ENCODE measurements at places on chromosomes 2 and 18.

DNA sequence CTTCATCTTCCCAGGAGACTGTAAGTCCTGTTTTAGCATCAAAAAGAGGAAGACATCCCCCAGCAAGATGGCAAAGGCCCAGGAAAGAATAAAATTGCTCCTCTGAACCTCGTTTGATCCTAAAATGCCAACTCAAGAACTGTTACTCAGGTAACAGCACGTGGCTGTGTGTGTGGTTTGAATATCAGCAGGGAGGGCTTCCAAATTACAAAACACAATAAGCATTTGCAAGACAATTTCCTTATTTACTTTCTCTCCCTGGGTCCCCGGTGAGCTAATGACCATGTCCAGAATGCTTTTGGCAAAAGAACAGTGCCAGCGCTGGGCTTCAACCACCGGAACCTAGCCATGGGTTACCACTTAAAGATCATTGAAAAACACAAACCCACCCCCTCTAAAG is 163.6 kb downstream of the C1D start:
- no peak for DNase-seq

DNA sequence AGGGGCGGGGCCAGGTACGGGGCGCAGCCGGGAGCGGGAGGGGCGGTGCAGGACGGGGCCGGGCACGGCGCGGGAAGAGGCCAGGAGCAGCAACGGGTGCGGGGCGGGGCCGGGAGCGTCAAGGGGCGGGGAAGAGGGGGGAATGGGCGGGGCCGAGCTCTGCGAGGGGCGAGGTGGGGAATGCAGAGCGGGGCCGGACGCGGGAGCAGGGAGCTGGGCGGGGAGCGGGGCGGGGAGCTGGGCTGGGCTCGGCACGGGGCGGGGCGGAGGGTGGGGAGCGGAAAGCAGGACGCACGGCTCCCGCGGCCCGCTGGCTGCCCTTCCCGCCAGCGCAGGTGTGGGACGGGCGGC is at the start of gene IMPA2:
Gene IMPA2, plus strand, starts transcription at position 316 of the 351 bp plus-strand sequence. CDS start 163 bp downstream, outside the sequence.
- peak; percentile 70 for DNase-seq

DNA sequence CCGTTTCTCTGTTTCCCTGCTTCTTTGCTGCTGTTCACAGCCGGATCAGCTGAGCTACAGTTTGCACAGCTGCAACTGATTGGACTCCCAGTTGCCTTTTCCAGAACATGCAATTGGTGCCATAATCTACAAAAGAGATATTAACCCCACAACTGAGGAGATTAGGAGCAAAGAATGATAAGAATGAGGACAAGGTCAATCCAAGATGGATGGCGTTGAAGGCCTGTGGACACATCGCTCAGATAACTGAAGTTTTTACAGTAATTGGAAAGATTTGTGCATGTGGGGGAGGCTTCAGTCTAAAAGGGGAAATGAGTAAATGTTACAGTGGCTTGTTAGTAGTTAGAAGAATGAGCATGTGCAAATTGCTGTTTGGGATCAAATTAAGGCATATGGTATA is 263.2 kb downstream of the TGIF1 start:
- no peak for DNase-seq

DNA sequence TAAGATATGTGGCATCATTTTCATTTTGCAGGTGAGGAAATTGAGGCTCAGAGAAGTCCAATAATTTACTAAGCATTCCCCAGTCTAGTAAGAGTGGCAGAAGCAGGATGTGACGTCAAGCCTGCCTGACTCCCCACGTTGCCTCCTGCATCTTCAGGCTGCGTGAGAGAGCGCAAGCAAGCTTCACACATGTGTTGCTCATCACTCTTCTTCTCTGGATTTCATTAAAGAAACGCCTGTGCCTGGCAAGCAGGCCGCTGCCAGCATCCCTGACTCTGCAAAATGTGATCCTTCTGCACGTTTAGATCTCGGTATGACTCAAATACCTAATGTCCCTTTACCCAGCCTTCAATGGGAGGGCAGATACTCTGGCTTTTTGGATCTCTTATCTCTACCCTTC is 96.8 kb downstream of the PRKCE start:
- DNase-seq, result no peak

DNA sequence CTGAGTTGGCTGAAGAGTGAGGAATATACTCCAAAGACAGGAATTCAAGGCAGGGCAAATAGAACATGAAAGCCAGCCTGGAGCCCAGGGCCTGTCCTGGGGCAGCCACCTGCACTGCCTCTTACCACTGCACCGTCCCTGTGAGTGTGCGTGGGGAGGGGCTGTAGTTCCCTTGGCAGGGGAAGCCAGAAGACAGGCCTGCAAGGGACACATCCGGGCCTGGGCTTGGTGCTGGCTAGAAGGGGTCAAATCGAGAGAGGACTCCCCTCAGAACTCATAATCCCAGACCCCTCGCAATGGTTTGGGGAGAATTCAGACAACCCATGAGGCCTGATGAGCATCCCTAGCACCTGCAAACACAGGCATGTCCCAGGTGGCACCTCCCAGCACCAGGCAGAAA is 87.0 kb downstream of the HDAC4 start:
- no peak for DNase-seq

GRCh38 chr2:18536100-18536499 is 24.4 kb downstream of the RDH14 start:
- DNase-seq, result no peak

DNA sequence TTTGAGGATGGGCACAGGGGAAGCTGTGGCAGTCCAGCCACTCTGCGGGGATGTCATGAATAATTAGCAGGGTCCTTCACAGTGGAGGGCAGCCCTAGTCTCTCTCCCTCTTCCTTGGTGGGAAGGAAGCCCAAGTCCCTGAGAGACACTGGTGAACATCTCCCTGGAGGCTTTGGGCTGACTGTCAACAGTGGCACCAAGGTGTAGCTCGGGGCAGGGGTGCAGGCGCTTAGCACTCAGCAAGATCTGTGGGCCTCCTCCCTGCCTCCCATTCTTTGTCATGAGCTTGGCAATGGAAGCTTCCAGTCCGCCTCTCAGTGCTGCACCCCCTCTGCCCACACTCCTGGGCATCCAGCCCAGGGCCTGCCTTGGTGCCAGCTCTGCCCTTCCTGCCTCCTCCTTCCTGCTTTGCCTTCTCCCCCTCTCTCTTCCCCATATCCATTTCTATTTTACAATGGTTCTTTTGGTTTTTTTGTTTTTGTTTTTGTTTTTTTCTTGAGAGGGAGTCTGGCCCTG is 59.4 kb downstream of the STEAP3 start:
- DNase-seq, result peak; percentile 42

GRCh38 chr2:231563378-231563961 is 29.2 kb upstream of the TEX44 start:
- peak; percentile 48 for DNase-seq

DNA sequence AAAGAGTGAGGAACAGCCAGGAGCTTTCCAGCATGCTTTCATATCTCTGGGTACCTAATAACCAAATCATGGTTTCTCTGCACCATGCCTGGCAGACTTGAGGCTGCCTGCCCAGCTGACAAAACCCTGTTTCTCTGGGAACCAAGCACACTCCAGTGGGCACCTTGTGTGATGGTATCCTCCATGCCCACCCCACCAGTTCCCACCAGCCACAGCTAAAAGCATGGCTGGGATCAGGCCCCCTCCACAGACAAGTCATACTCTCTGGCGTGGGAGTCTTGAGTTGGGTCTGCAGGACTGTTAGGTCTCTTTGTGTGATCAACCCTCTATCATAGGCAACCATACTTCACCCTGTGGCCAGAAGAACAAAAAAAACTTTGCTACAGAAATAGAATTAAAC is 56.0 kb downstream of the TMEM163 start:
- DNase-seq, result no peak

DNA sequence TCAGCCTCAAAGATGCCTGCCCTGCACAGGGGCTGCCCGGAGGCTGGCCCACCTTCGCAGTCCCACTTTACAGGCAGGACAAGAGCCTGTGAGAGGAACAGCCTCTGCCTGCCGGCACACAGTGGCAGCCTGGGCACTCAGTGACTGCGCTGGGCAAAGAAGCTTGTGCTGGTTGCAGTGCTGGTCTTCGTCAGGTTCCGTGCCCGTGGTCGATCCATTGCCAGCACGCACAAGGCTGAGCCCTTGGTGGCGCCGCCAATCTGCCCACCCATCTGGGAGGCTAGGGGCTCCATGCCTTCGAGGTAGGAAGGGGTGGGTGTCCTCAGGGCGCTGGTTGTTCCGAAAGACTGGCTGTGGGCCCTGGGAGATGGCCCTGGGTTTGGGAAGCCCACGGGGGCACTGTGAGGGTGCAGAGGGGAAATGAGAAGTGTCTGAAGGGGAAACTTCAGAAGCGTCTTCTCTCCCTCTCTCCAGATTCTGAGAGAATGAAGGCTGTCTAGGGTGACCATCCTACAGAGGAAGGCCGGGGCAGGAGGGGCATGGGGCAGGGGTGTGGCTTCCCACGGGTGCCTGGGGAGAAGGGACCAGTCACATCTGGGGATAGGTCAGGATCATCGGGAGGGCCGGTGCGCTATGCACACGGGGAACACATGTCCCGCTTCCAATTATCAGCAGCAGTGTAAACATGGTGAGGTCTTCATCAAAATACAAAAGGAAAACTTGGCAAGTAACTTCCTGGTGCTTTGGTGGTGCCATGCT is 49.1 kb upstream of the HS6ST1 start:
- no peak for DNase-seq

DNA sequence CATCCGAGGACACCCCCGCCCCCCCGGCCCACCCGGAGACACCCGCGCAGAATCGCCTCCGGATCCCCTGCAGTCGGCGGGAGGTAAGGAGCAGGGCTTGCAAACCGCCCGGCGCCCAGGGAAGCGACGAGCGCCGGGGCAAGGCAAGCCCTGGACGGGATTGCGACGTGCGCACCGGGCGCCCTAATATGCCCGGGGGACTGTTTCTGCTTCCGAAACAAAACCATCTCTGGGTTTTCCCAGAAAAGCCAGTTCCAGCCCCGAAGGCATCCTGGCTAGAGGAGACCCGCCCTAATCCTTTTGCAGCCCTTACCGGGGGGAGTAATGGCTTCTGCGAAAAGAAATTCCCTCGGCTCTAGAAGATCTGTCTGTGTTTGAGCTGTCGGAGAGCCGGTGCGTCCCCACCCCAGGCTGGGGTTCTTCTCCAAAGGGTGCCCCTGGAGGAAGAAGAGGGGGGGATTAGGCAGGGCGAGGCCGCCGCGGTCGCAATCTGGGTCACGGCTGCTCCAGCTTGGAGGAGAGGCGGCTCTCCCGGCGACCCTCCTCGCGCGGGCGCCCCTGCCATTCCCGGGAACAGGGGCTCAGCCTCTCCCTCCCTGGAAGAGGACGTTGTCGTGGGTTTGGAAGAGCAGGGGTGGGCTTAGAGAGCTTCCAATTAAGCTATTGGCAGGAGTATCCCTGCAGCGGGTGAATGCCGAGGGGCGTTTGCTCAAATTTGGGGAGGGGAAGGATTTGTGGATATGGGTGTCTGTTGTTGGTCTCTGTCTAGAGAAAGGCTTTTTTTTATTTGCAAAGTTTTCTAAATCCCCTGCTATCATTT is 521 bp downstream of the MYCN start:
- DNase-seq, result peak; percentile 55
